ENCODE measurements at places on chromosomes 2 and 18.
A peak's percentile ranks its signal among the peaks of the same experiment; 100 is the strongest.

DNA sequence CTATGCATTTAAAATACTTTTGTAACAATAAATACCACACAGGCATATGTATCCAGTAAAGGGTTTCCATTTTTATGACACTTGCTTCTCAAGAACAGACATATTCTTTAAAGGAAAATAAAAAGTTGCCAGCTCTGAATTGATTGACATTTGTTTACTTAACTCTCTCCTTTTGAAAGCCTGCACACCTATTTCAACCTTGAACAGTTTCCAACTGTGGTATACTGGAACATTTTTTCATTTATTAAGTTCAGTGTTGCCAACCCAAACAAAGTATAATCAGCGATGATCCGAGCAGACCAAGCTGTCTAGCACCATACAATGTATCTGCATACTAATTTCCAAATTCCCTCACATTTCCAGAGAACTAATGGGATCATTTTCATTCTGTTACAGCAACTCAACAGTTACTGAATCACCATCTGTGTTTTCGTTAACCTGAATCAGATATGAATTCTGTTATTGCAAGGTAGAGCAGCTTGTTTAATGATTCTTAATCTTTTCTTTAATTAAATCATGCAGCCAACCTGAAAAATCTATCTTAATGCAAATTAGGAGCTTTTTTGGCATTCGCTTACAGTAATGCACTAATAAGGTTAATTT is 725.5 kb upstream of the ZEB2 start:
- DNase-seq, result no peak
- H3K4me1 ChIP-seq, result no peaks in the 10 kb centered on the region
- no peak overlapping the region for H3K27ac ChIP-seq

GRCh38 chr2:121638333-121638732 is 10.9 kb downstream of the CLASP1 start:
- H3K4me1 ChIP-seq, result no peaks in the 10 kb centered on the region
- no peak for DNase-seq
- H3K36me3 ChIP-seq, result no peaks in the 10 kb centered on the region
- no peak overlapping the region for H3K27ac ChIP-seq
- H3K27me3 ChIP-seq, result no peaks in the 10 kb centered on the region

- no peaks in the 10 kb centered on the region for H3K4me1 ChIP-seq
- no peaks in the 10 kb centered on the region for H3K36me3 ChIP-seq
- H3K27me3 ChIP-seq, result no peaks in the 10 kb centered on the region
- no peak overlapping the region for H3K27ac ChIP-seq
- no peak overlapping the region for H3K4me3 ChIP-seq
Observed at GRCh38 chr18:28189400-28190239, 12.7 kb upstream of the CDH2 start.

DNA sequence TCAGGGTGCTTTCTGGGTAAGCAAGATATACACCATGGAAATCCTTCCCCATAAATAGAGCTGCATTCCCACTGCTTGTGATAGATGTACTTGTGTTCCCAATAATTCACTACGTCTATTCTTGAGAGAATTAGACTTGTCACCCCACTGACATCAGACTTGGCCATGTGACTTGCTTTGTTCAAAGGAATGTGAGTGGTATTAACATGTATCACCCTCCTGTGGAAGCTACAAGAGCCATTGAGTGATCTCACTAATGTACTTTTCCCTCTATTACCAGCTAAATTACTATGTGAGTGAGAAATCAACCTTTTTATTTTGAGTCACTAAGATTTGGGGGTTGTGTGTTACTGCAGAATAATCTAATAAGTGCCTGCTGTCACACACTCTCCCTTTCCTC is 176.0 kb downstream of the CCDC178 start:
- no peak overlapping the region for H3K4me3 ChIP-seq
- DNase-seq, result no peak
- no peaks in the 10 kb centered on the region for H3K36me3 ChIP-seq
- H3K27me3 ChIP-seq, result no peaks in the 10 kb centered on the region

DNA sequence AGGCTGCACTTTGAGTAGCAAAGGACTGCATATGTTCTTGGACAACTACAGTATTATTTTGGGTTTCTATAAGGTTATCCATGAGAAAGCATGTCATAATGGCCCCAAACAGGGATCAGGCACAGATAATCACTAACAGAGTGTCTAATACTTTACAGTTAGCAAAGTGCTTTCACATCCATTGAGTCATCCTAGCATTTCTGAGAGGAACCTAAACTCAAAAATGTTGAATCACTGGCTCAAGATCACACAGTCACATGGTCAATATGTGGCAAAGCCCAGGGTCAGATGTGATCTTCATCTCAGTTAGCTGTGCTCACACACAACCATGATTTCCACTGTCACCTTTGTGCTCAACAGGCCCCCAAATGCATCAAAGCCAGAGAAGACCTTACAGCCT is 156.1 kb upstream of the VRK2 start:
- no peak overlapping the region for H3K4me3 ChIP-seq
- no peaks in the 10 kb centered on the region for H3K36me3 ChIP-seq
- H3K27me3 ChIP-seq, result no peaks in the 10 kb centered on the region
- no peaks in the 10 kb centered on the region for H3K4me1 ChIP-seq

DNA sequence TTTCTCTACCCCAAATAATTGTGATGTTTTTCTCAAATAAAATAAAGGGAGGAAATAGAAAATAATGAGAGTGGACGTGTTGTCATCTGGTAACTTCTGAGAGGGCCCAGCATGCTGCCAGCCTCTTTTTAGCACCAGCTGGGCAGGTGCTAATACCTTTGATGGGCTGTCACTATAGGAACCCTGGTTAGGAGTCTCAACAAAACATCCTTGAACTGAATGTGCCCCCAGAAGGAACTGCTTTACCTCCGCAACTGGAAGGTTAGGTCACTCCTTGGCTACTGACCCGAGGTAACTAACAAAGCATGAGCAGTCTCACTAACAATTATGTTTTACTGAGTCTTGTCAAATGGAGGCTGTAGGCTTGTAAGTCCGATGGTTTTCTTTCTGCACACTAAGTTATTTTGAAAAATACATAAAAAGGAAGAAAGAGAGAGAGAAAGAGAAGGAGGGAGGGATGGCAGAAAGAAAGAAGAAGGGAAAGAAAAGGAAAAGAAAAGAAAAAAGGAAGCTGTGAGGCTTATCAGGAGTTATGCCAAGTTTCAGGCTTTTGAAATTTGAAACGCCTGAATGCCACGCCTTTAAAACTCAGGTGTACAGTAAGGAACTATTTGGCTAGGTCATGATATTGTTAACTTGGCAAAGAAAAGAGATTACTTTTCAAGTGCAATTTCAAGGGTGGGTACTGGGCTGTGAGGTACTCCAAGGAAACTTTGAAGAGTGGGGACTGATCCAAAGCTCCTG is 91.0 kb downstream of the TGIF1 start:
- no peaks in the 10 kb centered on the region for H3K36me3 ChIP-seq
- H3K4me3 ChIP-seq, result no peak overlapping the region
- no peaks in the 10 kb centered on the region for H3K4me1 ChIP-seq
- no peak overlapping the region for H3K27ac ChIP-seq
- DNase-seq, result no peak

GRCh38 chr2:1823187-1824169 is 79.2 kb upstream of the PXDN start:
- no peak overlapping the region for H3K27ac ChIP-seq
- DNase-seq, result peak; percentile 80
- no peaks in the 10 kb centered on the region for H3K36me3 ChIP-seq
- peak overlapping the region; percentile 24 for H3K4me3 ChIP-seq
- peaks cover 9% of the 10 kb centered on the region for H3K4me1 ChIP-seq

GRCh38 chr2:69171116-69171896 is 158.3 kb downstream of the ANTXR1 start:
- H3K4me1 ChIP-seq, result no peaks in the 10 kb centered on the region
- DNase-seq, result no peak
- H3K27me3 ChIP-seq, result no peaks in the 10 kb centered on the region
- no peak overlapping the region for H3K27ac ChIP-seq
- no peak overlapping the region for H3K4me3 ChIP-seq
- H3K36me3 ChIP-seq, result no peaks in the 10 kb centered on the region

DNA sequence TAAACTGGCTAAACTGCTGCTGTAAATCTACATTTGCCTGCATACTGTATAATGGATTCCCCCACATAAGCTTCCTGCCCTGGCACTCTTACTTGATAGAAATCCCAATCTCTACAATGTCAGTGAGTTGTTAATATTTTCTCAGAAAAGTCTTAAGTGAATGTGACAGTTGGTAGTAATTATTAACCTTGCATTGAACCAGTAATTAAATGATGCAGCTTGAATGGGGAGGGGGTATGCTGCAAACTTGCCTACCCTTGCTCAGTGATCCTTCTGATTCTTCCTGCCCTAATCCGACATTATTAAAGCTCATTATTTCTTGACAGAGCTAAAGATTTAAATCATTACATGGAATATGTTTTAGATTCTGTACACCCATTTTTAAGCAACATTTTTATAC is 119.0 kb upstream of the CDH7 start:
- no peak overlapping the region for H3K4me3 ChIP-seq
- DNase-seq, result no peak
- H3K4me1 ChIP-seq, result no peaks in the 10 kb centered on the region
- no peak overlapping the region for H3K27ac ChIP-seq

- H3K4me3 ChIP-seq, result no peak overlapping the region
- no peak for DNase-seq
- H3K4me1 ChIP-seq, result 0 out of 2 replicates have a peak, but pooled peaks cover 3% of the 10 kb centered on the region
- no peaks in the 10 kb centered on the region for H3K36me3 ChIP-seq
- H3K27me3 ChIP-seq, result no peaks in the 10 kb centered on the region
- no peak overlapping the region for H3K27ac ChIP-seq
Observed at GRCh38 chr2:32735348-32735747, 107.5 kb downstream of the TTC27 start.

DNA sequence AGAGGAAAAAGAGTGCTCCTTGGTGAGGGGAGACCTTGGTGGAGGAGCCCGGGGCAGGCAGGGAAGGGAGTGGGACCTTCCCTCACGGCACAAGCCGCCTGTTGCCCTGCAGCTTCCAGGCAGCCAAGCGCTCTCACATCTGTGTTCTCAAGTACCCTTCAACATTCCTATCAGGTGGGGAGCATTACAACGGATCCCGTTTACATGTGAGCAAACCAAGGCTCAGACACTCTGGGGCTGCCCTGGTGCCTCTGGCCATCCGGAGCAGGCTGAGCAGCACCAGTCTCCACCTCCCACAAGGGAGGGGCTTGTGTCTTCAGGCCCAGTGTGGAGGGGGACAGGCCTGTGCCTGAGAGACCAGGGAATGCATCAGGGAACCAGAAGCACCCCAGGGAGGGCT is 57.9 kb downstream of the AQP12A start:
- H3K27ac ChIP-seq, result no peak overlapping the region
- no peaks in the 10 kb centered on the region for H3K27me3 ChIP-seq
- no peaks in the 10 kb centered on the region for H3K4me1 ChIP-seq

GRCh38 chr2:151097128-151097527 is 164.5 kb downstream of the RBM43 start:
- H3K4me1 ChIP-seq, result no peaks in the 10 kb centered on the region
- no peak overlapping the region for H3K27ac ChIP-seq
- no peaks in the 10 kb centered on the region for H3K36me3 ChIP-seq

- H3K36me3 ChIP-seq, result no peaks in the 10 kb centered on the region
- DNase-seq, result no peak
- no peak overlapping the region for H3K27ac ChIP-seq
- H3K27me3 ChIP-seq, result no peaks in the 10 kb centered on the region
Observed at GRCh38 chr2:158994920-158995676, 26.7 kb downstream of the TANC1 start.

DNA sequence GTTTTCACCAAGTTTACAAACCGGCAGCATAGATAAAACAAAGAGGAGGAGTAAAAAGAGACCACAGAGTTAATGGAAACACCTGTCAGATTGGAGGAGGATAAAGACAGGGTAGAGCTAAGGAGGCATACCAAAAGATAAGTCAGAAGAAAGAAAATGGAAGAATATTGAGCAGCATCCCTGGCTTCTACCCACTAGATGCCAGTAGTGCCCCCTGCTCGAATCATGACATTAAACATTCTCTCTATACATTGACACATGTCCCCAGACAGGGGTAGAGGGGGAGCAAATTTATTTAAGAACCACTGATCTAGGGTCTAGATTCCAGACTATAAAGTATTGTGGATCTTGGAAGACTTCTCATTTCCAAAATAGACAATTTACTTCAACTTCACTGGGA is 159.8 kb upstream of the ETAA1 start:
- H3K27ac ChIP-seq, result no peak overlapping the region
- no peaks in the 10 kb centered on the region for H3K4me1 ChIP-seq
- H3K4me3 ChIP-seq, result no peak overlapping the region
- DNase-seq, result no peak
- no peaks in the 10 kb centered on the region for H3K36me3 ChIP-seq

GRCh38 chr2:149009576-149010461 is 28.7 kb upstream of the LYPD6B start:
- H3K36me3 ChIP-seq, result peaks cover 37% of the 10 kb centered on the region
- peaks cover 5% of the 10 kb centered on the region for H3K4me1 ChIP-seq
- no peaks in the 10 kb centered on the region for H3K27me3 ChIP-seq
- no peak overlapping the region for H3K27ac ChIP-seq
- DNase-seq, result no peak

DNA sequence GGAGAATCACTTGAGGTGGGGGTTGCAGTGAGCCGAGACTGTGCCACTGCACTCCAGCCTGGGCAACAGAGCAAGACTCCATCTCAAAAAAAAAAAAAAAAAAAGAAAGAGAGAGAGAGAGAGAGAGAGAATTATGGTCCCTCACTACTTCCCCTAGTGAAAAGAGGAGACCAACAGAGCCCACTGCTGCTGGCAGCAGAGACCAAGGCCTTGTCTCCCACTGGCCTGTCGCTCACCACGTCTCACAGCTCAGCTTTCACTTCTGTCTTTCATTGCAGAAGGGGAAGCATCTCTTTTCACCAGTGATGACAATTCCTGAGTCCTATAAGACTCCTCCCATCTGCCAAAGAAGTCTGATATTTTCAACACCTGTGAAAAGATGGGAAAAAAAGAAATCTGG is 81.3 kb downstream of the CLHC1 start:
- H3K36me3 ChIP-seq, result no peaks in the 10 kb centered on the region
- no peaks in the 10 kb centered on the region for H3K4me1 ChIP-seq
- DNase-seq, result no peak
- H3K27ac ChIP-seq, result no peak overlapping the region
- no peak overlapping the region for H3K4me3 ChIP-seq

DNA sequence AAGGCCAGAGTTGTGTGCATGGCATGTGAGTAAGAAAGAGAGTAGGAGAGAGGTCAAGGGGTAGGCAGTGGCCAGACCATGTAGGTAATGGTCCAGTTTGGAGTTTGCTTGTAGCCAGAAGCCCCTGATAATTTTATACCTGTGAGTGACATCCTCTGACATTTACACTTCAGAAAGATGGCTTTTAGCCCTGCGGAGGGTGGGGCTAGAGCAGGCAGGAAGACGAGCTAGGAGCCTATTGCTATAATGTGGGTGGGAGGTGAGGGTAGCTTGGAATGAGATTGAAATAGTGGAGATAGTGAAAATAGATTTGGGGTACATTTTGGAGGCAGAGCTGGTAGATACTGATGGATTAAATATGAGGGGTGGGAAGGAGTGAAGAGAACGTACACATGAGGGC is 48.8 kb upstream of the MGAT5 start:
- H3K4me1 ChIP-seq, result peaks cover 32% of the 10 kb centered on the region
- no peak overlapping the region for H3K4me3 ChIP-seq
- no peak for DNase-seq
- no peak overlapping the region for H3K27ac ChIP-seq
- no peaks in the 10 kb centered on the region for H3K27me3 ChIP-seq
